Activated CD8-positive, alpha-beta memory T cell treated with anti-CD3 and anti-CD28 coated beads, Interleukin-2, amount 10 ng/mL, durations not matched to agents 7 days and 5 days (primary cell): ENCODE measurements at places on chromosomes 11 and 22. TPM values are rescaled to one million over a fixed set of nuclear protein-coding genes. Genes with fewer than 3 reads are reported as not detected.
A peak's percentile ranks its signal among the peaks of the same experiment; 100 is the strongest.

GAS2L1 gene
- total RNA-seq, result 12.0 TPM

ESAM gene
- 0.76 TPM for total RNA-seq

APOBEC3C gene
- total RNA-seq, result 147 TPM

MOGAT2 gene
- total RNA-seq, result not detected

DNA sequence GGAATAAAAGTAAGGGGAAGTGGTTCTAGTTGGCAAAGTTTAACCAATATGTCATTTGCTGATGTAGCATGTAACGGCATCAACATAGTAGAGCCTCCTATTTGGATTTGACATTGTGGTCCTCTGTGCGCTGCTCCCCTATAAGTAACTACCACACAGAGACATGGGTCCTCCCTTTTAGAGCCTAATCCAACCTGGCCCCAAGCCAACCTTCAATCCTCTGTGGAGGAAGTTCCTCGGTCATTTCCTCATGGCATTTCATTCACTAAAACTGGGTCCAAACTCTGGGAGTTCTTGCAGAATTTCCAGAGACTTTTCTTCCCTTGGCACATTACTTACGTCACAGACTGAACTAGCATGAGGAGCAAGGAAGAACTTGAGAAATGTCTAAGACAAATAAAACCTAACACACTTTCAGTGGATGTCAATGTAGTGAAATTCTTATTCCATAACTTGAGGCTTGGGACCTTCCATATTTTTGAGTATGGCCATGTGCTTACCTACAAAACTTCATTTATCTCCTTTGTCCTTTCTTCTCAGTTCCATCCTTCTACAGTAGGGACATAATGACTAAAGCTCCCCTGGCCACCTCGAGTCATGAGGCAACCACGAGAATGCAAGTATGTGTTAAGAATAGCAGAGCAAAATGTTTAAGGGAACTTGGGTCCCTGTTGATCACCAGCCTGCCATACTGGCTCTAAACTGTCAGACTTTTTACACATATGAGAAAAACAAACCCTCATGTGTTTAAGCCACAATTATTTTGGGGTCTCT, 34.7 kb downstream of the MMP20 start:
- H3K27ac ChIP-seq, result no peak overlapping the region
- DNase-seq, result no peak
- H3K4me1 ChIP-seq, result peaks cover 10% of the 10 kb centered on the region

DNA sequence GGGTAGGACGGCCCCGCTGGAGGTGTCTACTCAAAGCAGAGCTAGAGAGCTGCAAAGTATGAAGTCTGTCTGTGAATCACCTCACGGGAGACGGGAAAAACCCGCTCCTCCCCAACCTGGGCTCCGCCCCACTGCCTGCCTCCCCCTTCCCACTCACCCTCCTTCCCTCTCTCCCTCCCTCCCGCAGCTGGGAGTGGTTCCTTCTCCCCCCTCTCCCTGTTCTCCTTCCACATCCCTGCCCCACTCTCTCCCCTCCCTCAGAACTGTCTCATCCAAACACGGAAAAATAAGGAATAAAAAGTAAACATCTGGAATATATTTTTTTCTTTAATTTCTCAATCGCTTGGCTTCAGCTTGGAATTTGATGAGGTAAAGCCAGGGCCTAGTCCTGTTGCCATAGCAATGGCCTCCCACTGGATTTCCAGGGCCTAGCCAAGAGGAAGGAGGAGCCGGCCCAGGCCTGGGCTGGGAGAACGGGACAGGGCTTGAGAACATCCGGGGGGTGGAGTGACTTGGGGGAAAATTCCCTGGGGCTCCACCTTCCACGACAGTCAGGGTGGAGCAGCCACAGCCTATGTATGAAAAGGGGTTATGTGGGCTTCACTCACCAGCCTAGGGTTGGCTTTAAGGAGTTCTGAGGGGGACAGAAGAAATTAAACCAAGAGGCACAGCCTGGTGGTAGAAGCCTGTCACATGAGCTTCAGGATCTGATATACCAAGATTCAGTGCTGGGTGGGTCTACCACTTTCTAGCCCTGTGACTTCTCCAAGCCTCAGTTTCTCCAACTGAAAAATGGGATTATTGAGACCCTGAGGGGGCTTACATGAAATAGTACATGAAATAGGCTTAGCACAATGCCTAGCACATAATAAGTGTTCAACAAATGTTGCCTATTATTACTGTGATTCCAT, 2.2 kb downstream of the TNKS1BP1 start:
- peaks cover 18% of the 10 kb centered on the region for H3K36me3 ChIP-seq
- DNase-seq, result no peak
- peak overlapping the region; percentile 5 for H3K4me3 ChIP-seq
- no peaks in the 10 kb centered on the region for H3K27me3 ChIP-seq
- H3K27ac ChIP-seq, result no peak overlapping the region
- H3K4me1 ChIP-seq, result peaks cover 24% of the 10 kb centered on the region

- peak; percentile 57 for DNase-seq
- H3K27me3 ChIP-seq, result peaks cover 9% of the 10 kb centered on the region
- peaks cover 10% of the 10 kb centered on the region for H3K36me3 ChIP-seq
- peaks cover 33% of the 10 kb centered on the region for H3K4me1 ChIP-seq
- H3K27ac ChIP-seq, result peak within 1 kb of the TSS; percentile 88
- peak within 1 kb of the TSS; percentile 82 for H3K4me3 ChIP-seq
Measured at GRCh38 chr11:32090545-32091370, at the start of gene RCN1. TSS of gene RCN1 (plus strand) at chr11:32091074. CDS start at chr11:32091197, 123 bp downstream.

DNA sequence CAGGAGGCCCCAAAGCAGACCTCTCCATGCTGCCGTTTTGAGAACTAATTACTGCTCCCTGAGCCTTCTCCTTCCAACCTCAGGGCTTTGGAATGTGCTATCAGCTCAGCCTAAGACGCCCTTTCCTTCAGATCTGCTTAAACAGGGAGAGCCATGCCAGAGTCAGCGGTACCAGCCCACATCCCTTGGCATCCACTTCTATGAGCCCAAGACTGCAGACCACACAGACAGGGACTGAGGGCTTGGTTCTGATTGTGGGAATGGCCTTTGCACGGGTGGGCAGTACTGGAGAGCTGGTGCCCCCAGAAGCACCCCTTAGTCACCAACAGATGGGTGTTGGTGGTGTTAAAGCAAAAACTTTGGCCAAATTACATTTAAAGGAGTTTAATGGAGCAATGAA, 146.5 kb downstream of the TTC17 start:
- DNase-seq, result peak; percentile 18
- peaks cover 14% of the 10 kb centered on the region for H3K27me3 ChIP-seq
- no peak overlapping the region for H3K4me3 ChIP-seq
- H3K4me1 ChIP-seq, result peaks cover 7% of the 10 kb centered on the region

DNA sequence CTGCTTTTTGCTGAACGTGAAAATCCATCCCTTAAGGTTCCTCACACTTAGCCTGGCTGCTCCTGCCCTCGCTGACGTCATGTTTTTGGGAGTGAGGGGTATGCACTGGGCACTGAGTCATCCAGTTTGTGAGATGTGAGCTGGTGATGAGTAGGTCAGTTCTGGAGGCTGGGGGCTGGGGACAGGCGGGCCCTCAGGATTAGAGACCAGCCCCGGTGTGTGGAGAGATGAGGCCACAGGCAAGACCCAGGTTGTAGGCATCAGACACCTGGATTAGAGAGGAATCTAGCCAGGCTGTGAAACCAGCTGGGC, 9.2 kb downstream of the KCNC1 start:
- no peak overlapping the region for H3K27ac ChIP-seq
- DNase-seq, result no peak
- H3K4me3 ChIP-seq, result no peak overlapping the region
- no peaks in the 10 kb centered on the region for H3K36me3 ChIP-seq

- H3K4me1 ChIP-seq, result no peaks in the 10 kb centered on the region
- H3K36me3 ChIP-seq, result no peaks in the 10 kb centered on the region
- H3K4me3 ChIP-seq, result no peak overlapping the region
- H3K27me3 ChIP-seq, result no peaks in the 10 kb centered on the region
Measured at GRCh38 chr11:57394203-57394965, 3.9 kb upstream of the PRG2 start.

GRCh38 chr11:47980907-47981621, 705 bp downstream of the PTPRJ start:
- peaks cover 26% of the 10 kb centered on the region for H3K36me3 ChIP-seq
- DNase-seq, result peak; percentile 55
- peak overlapping the region; percentile 97 for H3K4me3 ChIP-seq
- peak overlapping the region; percentile 92 for H3K27ac ChIP-seq
- H3K4me1 ChIP-seq, result peaks cover 34% of the 10 kb centered on the region

DNA sequence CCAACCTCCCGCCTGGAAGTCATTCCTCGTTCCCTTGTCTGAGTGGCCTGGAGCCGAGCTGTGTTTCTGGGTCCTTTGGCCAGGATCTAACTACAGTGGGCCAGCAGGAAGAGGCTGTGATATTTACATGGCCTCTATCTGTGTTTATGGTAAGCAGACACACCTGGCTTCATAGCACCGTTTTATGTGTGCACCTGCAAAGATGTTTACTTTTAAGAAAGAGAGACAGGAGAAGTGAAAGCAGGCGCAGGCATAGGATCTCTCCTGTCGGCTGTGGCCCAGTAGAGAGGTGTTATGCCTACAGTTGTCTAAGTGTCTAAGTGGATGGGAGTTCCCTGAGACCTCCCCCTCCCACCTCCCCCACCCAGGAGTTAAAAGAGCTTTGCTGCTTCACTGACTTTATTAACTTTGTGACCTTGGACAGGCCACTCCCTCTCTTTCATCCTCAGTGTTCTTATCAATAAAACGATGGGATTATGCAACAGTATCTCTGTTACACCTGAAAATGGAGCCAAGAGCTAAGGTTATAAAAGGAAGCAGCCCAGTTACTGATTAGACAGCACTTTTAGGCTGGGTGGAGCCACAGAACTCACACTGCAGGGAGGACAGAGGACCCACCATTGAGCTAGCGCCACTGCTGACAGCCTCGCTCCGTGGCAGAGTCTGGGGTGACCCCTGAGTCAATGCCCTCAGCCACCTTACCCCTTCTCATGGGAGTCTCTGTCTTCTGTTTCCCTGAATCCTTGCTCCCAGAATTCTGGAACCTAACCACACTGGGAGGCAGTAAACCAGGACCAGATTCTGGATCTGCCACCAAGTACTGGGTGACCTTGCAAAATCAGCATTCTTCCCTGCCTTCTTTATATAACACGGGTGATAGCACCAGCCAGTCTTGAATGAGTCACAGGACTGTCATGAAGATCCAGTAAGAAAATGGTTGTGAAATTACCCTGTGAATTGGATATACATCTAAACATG, 22.0 kb downstream of the ST14 start:
- no peak for DNase-seq
- H3K4me3 ChIP-seq, result no peak overlapping the region
- peaks cover 26% of the 10 kb centered on the region for H3K27me3 ChIP-seq
- no peaks in the 10 kb centered on the region for H3K36me3 ChIP-seq
- no peak overlapping the region for H3K27ac ChIP-seq

DNA sequence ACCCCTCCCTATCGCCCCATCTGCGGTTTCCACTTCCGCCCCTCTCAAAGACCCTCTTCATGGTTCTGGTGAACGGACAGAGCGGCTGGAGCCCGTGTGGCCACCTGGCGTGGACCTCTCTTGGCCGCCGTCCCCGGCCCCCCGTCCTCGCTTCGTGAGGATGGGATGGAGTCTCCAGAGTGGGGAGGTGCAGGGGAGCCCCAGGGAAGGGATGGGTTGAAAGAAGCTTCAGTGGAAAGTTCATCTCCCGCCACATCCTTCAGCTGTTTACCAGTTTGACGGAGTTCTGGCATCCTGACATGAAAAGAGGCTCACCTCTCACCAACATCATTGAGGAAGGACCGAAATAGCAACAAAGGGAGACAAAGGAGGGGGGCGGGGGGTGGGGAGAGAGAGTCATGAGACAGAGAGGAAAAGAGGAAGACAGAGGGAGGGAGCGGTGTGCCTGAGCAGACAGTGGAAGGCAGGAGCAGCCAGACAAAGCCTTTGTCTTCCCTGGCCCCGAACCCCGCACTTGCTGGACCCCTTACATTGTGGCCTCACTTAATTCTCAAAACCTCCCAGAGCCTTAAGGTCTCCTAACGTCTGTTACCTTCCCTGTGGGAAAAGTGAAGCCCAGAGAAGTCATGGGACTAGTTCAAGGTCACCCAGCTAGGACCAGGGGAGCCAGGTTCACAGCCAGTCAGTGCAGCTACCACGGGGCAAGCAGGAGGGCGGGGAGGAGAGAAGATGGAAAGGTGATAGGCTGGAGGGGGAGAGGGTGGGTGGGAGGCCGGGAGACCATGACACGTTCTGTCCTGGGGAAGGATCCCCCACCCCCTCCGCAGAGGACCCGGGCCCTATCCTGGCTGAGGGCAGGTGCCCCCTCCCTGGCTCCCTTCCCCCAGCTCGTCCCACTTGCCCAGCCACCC, 54.9 kb downstream of the CD6 start:
- peaks cover 80% of the 10 kb centered on the region for H3K4me1 ChIP-seq
- DNase-seq, result peak; percentile 68
- H3K27me3 ChIP-seq, result no peaks in the 10 kb centered on the region
- peak overlapping the region; percentile 84 for H3K27ac ChIP-seq

DNA sequence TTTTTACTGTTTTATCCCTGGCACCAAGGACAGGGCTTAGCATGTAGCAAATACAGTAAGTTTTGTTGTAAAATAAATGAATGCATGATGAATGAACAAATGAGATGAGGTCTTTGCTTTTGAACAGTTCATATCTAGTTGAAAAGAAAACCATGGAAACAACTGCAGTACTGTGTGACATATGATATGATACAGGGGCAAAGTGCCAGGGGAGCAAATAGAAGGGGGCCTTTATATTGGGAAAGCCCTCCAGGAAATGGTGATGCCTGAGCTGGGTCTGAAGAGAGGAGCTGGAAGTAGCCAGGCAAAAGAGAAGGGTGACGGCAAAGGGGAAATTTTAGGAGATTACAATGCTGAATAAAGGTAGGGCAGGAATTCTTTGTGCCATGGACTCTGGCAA, 63.8 kb upstream of the UCP3 start:
- no peak for DNase-seq
- no peaks in the 10 kb centered on the region for H3K27me3 ChIP-seq

- no peaks in the 10 kb centered on the region for H3K27me3 ChIP-seq
- H3K27ac ChIP-seq, result no peak overlapping the region
- H3K4me1 ChIP-seq, result peaks cover 2% of the 10 kb centered on the region
- H3K36me3 ChIP-seq, result peaks cover 5% of the 10 kb centered on the region
Measured at GRCh38 chr11:128819198-128819597, 47.9 kb downstream of the KCNJ1 start.

DNA sequence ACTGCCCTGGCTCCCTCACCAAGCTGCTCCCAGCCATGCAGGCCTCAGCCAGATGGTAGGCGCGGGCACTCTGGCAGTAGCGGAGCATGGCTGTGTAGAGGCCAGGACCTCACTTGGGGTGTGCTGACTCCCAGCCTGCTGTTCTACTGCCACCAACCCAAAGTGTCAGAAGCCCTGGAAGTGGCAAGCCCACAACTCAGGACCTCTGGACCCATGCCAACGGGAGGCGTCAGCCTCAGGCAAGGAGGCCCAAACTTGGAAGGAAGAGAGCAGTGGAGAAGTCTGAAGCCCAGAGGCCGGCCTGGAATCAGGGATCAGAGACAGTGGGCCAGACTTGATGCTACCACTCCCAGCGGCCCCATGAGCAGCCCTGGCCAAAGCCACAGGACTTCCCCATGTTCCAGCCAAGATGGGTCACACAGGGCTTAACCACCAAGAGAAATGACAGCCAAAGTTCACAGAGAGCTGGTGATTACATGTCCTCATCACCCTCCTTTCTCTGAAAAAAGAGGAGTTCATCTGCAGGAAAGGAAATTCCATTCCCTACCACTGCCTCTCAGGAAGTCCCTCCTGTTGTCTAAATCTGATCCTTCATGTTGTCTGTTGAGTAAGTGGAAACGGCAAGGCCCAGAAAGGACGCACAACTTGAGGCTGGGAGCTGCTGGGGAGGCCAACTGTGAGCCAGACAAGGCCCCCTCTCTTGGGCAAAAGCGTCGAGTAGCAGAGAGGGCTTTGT, 4.4 kb downstream of the ARRB1 start:
- no peak overlapping the region for H3K27ac ChIP-seq
- no peaks in the 10 kb centered on the region for H3K27me3 ChIP-seq
- no peak overlapping the region for H3K4me3 ChIP-seq
- no peaks in the 10 kb centered on the region for H3K36me3 ChIP-seq
- no peak for DNase-seq
- H3K4me1 ChIP-seq, result peaks cover 68% of the 10 kb centered on the region
